ENCODE measurements at places on chromosomes 11 and 22.

DNA sequence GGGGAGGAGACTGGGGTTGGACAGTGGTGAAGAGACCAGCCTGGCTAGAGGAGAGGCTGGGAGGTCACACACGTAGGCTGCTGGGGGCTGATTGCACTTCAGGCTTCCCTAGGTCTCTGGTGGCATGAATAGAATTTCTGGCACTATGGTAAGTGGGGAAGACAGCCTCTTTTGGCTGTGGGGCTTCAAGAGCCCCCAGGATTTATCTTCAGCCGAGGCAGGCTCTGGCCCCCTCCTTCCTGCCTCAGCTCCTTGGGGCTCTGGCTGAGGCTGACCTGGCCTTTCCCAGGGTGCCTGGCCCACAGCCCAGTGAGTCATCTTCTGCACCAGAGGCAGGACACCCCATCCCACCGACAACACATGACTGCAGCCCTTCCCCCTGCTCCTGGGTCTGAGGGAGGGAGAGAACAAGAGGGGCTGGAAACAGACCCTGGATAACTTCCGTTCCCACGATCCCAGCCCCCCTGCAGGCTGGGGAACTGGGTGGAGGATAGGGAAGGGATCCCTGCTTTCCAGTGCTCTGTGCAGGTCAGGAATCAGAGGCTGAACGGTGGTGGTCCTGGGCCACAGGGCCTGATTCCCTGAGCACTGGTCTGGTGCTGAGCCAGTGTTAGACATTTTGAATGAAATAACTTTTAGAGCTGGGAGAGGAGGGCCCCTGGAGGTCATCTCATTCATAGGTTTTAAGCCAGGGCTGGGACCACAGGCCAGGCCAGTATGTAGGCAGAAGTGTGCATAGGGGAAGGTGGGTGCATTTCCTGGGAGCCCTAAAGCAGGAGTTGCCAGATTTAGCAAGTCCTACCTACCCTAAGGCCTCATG lies 26.5 kb downstream of the ARHGEF17 start:
- no peak for DNase-seq

DNA sequence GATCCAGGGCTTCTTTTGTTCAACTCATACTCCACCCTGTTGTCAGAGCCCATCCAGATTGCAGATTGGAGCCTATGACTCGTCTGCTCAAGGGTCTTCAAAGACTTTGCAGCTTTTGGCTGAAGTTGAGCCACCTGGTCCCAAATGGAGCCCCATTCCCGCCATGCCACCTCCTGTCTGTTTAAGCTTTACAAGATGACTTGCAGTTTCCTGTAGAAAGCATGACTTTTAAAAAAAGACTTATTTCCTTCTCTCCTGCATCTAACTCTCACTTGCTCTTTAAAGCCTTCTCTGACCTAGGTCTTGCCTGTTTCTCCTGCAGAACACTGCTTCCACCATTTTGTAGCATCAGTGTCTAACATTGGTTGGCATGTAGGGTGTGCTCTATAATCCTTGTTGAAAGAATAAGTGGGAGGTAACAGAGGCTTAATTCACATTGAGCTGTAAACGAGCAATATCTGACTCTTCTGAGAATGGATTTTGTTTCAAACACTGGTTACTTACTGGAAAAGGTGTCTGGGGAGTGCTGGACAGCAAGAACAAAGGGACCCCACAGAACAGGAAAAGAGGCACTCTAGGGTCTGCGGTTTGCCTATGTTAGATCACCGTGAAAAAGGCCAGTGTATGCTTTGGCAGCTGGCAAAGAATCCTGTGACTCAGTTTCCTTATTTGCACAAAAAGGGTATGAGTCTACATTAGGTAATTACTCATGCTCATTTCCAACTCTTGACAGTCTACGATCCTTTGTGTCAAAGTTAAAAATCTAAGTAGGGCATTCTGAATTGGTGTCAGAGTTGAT lies 30.3 kb downstream of the NF2 start:
- no peak for DNase-seq

DNA sequence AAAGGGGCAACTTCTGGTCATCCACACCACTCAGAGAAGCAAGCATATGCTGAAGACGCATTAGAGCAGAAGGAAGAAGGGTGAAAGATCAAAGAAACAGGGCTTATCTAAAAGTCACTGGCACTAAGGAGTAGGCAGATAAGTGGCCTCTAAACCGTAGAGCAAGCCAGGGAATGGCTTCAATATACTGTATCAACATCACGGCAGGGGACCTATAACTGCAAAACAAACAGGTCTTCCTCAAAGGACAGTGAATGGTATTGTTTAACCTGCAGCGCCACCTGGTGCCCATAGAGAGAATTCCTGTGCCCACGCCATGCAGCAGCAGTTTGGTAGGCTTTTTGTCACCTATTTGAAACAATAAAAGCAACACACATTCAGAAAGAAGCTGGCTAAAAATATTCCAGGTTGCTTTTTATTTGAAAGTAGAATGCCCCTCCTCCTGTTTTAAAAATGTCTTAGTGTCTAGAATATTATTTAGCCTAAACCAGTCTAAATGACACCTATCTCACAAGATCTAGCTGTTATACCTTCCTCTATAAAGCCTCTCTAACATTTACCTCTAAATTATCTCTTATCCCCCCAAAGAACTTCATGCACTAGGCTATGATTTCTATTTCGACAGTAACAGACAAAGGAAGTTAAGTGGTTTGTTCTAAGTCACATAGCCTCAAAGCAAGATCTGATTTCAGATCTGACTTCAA lies 21.8 kb downstream of the SNX19 start:
- DNase-seq: no peak

DNA sequence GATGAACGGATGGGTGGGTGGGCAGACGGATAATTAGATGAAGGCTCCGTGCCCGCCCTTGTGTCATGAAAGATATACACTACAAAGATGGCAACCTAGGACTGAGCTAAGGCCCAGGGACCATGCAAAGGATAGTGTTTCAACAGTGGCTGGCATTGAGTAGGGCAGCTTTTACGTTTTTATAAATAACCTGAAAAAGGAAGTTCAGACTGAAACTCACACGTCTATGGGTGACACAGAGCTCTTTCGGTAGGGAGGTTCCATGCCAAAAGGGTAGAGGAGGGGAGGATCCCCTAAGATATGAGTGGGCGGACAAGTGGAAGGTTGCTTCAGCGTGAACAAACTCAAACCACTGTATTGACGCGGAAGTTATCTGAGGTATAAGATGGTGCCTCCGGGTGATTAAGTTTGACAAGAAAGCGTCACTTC lies 90.5 kb downstream of the UBASH3B start:
- no peak for DNase-seq

- no peak for DNase-seq
These were observed 13.9 kb downstream of the CD82 start for GRCh38 chr11:44579302-44579761.

GRCh38 chr11:65216830-65217229 lies 35.1 kb downstream of the CAPN1 start:
- DNase-seq: no peak

DNA sequence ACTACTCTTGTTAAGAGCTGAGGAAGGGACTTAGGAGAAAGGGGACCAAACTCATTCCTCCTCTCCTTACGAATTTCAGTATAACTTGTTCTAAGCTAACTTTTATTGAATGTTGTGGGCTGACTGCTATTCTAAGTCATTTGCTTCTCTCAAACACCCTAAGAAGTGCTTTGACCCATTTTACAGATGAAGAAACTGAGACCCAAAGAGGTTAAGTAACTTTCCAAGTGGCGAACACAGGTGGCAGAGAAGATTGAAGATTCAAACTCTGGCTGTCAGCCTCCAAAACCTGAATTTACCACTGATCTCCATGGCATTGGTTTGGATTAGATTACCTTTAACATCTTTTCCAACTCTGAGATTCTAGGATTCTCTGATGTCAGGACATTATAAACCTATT lies 52.2 kb downstream of the TIMP3 start:
- no peak for DNase-seq

GRCh38 chr11:44789496-44789895 lies 62.7 kb downstream of the TSPAN18 start:
- no peak for DNase-seq

GRCh38 chr11:1505480-1505879 lies 18.9 kb upstream of the MOB2 start:
- no peak for DNase-seq

GRCh38 chr11:61534025-61534932 lies 25.7 kb downstream of the LRRC10B start:
- no peak for DNase-seq

DNA sequence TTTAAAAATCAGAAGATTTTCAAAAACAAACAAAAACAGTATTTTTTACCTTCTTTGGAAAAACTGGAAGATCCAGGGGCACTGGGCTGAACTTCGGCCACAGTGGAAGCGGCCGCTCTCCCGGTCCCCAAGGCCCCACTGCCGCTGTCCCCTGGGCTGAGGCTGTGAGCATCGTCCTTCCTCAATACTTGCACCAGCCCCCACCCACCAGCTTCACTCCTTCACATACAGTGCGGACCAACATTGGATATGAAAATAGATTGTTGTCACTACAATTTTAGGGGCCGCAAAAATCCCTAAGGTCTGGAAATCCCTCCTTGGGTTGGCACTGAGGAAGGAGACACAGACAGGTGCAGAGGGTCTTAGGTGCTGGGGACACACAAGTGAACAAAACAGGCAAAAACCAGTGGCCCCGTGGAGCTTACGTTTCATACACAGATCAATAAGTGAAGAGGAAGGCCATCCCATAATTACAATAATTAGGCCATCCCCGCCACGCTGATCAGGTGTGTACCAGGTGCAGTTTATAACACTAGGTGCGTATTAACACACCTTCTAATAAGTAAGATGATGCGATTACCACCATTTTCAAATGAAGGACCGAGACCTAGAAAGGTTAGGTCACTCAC lies 28.2 kb upstream of the SLC22A12 start:
- DNase-seq: no peak

- no peak for DNase-seq
These were observed 80.6 kb downstream of the RCN1 start for GRCh38 chr11:32171445-32171844.

GRCh38 chr11:110249066-110249465 lies 47.3 kb downstream of the RDX start:
- DNase-seq: no peak

GRCh38 chr11:113593698-113594308 lies 112.3 kb downstream of the TMPRSS5 start:
- no peak for DNase-seq

- no peak for DNase-seq
These were observed 22.5 kb upstream of the RTL6 start for GRCh38 chr22:44520465-44521094.

All from cortex of kidney (tissue), 1 donor.